ENCODE measurements at places on chromosomes 16 and 17.

DNA sequence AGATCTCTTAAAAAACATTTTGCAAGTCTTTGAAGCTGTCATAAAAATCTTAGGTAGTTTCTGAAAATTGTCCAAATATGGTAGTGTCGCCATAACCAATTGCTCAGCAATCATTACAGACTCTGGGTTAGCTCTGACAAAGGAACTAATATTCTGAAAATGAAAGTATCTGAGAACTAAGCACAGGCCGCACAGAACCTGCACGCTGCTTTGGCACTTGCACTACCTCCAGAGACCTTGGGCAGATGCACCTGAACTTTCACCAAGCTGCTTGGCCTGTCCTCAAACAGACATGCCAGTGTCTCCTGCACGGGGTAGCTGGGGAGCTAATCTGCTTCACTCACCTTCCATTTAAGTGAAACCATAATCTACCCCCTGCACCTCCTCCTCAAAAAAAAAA lies 317.0 kb downstream of the MAF start:
- no peak for DNase-seq

DNA sequence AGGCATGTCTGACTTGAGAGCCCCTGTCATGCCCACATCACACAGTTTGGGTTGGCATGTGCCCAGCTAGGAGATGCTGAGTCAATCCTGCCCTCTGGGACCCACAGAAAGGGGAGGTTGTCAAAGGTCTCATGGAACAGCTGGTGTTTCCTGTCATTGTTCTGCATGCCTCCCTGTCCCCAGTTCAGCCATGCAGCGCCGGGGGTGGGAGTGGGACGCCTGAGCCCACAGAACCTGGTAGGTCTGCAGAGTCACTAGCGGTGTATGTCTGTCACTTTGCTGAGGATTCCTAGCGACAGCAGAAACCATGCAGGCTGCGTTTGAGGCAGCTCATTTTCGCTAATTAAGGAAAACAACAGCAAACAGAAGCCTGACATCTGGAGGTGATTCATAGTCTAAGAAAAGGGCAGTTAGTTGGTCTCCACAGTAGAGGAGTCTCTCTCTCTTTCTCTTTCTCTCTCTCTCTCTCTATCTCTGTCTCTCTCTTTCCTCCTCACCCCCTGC lies 19.6 kb upstream of the CCL1 start:
- DNase-seq = no peak

GRCh38 chr16:12311309-12311708 lies 334.8 kb downstream of the SNX29 start:
- DNase-seq = no peak

DNA sequence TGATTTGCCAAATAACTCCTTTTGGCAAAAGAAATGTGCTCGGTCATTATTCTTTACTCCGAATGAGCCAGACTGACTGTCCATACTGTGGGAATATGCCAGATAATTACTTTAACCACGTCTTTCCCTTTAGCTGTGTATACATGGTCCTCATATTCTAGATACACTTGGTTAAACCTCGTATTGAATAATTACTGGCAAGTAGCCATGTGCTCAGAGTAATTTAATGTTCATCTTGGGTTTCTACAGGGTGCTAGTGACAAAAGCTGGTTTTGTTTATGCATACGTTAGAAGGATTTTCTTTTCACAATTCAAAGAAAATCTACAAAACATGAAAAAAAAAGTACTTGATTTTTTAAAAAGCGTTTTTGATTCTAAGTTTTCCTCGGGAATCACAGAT lies 540.3 kb downstream of the KCNJ2 start:
- no peak for DNase-seq

DNA sequence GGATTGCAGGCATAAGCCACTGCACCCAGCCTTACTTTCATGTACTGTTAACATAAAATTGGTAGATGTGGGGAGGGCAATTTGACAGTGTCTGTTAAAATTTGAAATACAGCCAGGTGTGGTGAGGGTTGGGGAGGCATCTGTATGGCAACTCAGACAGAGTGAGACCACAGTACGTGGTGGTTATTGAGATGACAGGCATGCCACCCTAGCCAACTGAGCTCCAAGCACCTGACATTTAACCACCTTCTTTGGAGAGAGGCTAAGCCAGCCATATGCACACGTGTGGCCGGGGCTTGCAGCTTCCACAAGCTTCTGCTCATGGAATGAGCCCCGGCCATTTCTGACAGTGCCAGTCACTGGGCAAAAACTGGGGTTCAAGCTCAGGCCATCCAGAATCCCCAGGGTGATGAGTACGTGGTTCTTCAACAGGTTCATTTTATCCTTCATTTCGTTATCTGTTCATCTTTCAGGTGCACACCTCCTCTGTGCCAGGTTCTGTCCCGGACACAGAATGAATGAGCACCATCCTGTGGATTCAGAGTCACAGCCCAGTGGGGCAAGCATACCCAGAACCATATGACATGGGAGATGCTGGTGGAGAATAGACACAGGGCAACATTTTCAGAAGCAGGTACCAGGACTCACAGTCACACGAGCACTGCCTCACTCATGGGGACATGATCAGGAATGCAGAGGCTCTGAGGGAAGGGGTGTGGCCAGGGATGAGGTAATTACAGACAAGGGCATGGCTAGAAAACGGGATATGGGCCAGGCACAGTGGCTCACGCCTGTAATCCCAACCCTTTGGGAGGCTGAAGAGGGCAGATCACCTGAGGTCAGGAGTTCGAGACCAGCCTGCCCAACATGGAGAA lies 36.2 kb downstream of the C16orf82 start:
- no peak for DNase-seq

DNA sequence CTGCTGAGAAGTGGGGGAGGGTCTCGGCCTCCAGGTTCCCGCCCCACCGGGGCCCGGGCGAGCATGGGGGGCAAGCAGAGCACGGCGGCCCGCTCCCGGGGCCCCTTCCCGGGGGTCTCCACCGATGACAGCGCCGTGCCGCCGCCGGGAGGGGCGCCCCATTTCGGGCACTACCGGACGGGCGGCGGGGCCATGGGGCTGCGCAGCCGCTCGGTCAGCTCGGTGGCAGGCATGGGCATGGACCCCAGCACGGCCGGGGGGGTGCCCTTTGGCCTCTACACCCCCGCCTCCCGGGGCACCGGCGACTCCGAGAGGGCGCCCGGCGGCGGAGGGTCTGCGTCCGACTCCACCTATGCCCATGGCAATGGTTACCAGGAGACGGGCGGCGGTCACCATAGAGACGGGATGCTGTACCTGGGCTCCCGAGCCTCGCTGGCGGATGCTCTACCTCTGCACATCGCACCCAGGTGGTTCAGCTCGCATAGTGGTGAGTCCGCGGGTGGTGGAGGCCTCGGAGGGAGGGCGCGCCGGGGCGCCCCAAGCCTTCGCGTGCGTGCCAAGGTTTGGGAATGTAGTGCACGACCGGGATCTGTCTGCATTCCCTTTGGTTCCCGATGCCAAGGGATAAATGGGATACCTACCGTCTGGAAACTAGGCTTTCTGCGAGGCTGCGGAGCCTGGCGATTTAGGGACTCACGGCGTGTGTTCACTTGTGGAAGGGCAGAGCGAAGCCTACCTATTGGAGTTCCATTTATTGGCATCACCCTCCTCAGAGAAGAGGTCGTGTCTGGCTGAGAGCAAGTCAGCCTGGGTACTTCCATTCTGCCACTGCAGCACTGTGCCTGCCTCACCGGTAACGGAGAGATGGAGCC lies 1.0 kb downstream of the ZNRF1 start:
- no peak for DNase-seq

GRCh38 chr17:7887038-7887481 lies 1.5 kb upstream of the CHD3 start:
- DNase-seq = peak; percentile 65

DNA sequence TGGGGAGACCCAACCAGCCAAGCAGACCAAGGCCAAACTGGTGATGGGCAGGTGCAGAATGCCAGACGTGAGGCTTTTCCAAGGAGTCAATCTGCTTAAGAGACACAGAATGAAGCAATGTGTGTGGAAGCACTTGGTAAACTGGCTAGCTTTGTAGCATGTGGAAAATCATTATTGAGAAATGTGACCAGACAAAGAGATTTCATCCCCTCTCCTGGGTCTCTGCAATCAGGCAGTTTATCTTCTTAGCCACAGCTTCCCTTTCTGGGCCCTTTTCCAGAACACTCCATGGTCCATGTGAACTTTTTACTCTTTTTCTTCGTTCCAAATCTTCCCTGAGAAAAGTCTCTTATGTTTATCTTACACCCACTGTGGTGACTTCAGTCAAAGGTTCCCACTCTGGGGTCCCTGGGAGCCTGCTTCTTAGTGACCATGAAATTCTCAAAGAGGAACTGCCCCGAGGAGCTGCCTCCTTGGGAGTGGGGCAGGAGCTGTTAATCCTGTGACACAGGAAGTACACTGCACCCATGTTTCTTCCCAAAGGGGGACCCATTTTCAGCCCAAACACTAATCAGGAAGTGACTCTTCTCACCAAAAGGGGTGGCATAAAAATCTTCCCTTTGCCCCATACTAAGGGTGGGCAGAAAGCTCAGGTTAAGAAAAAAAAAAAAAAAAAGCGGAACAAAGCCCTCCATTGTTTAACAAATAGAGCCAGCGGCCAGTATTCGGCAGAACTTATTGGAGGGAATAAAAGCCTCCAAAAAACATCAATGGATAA lies 346.2 kb upstream of the ASIC2 start:
- DNase-seq = no peak

GRCh38 chr17:16945663-16946218 lies 26.2 kb downstream of the TNFRSF13B start:
- no peak for DNase-seq

DNA sequence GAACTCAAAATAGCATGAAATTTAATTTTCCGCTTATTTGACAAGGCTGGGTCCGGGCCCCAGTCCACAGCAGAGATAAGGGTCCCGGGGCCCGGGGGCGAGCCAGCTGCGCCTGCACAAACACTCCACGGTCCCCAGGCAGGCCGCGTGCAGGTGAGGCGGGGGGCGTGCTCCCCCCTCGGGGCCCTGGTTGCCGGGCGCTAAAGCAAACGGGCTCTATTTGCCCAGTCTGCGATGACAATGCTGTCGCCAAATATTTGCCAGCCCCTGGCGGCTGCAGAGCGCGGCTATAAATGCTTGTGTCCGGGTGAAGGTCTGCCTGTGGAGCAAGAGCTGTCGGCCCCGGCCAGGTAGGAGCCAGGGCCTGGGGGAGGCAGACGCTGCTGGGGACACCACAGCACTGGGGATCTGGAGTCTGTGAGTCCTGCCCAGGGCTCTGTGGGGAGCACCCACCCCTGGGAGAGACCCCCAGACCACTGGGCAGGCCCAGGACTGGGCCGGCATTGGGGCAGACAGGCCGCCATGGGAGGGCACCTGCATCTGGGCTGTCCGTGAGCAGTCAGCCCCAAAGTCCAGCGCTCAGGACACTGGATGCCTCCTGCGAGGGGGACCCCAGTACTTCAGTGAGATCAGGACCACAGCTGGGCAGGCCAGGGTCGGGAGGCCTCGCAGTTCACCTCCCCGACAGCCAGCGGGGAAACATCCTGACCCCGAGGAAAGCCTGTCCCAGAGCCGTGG lies at the start of gene PERCC1:
Gene PERCC1 (plus strand): TSS at position 320 of the 738 bp plus-strand sequence. CDS start 1,516 bp downstream, outside the sequence.
- no peak for DNase-seq

GRCh38 chr17:81059026-81059425 lies 24.1 kb downstream of the BAIAP2 start:
- DNase-seq = no peak

DNA sequence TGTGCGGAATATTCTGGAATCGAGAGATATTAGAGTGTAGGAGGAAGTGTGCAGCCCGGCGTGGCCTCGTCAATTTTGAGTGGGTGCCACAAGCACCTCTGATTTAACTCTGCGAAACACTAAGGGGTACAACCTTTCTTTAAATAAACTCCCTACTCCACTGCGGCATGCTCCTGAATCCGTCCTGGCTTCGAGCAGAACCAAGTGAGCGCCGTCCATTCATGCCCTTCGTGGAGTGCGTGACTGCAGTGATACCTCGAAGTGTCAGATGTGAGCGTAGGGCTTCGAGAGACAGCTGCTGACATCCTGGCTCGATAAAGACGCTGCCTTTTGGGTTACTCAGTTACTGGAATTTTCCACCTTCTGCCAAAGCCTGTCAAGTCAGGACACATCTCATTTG lies 128.8 kb downstream of the FOXL1 start:
- DNase-seq = no peak

DNA sequence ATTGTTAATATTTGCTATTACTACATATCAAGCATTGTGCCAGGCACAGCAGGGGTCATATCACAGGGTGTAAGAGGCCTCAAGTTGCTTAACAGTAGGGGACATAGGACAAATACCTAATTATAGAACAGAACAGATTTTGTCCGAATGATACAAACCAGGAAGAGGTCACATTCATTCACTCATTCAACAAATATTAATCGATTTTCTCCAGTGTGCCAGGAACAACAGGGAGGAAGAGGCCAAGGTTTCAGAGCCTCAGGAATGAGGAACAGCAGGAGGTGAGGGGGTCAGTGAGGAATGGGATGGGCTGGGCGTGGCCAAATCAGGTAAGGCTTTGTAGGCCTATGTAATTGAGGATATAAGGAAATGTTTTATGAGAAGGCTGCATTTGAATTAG lies 11.2 kb upstream of the CHST4 start:
- DNase-seq = no peak

GRCh38 chr16:88486398-88487123 lies 33.5 kb downstream of the ZFPM1 start:
- DNase-seq = no peak

GRCh38 chr17:59001158-59001814 lies 105.4 kb downstream of the TRIM37 start:
- DNase-seq = no peak

DNA sequence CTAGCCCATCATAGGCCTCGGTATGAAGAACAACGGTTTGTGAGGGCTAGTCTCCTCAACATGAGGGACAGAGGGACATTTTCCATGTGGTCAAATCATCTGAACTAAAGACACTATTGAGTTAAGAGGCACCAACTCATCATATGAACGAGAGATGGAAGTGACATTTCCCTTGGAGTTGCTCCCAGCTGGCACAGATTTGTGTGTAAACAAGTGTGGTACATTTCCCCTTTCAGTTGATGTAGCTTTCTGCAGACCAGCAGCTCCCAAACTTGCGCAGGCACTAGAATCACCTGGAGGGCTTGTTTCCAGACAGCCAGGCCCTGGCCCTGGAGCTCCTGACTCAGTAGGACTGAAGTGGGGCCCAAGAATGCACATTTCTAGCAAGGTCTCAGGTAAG lies 205.5 kb downstream of the PARN start:
- DNase-seq = no peak

DNA sequence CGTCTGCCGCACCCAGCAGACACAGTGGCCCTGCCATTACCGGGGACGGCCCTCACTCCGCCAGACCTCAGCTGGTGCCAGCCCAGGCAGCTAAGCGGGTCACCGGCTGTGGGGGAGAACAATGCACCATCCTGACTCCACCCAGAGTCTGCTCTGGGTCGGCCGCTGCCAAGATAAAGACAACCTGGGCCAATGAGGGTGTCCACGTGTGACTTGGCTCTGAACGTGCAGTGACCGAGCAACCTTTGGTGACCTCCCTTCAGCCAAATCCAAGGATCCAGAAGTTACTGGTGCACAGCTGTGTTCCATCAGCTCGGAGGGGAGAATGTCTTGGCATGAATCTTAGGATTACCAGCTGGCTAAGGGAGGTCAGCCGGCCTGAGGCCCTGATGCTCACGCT lies 155.9 kb downstream of the NTN1 start:
- DNase-seq = no peak

All from NCI-H1048 (cell line).